Lung (tissue), 17 donors: ENCODE measurements at places on chromosomes 5 and 9. TPM values are rescaled to one million over a fixed set of nuclear protein-coding genes. Genes with fewer than 3 reads are reported as not detected.

ORM2 gene
- 24.9 TPM for total RNA-seq

CTXN3 gene
- total RNA-seq = not detected

ANXA1 gene
- 234 TPM for total RNA-seq

PRDM9 gene
- total RNA-seq = not detected

TRIM52 gene
- 19.3 TPM for total RNA-seq

COL23A1 gene
- total RNA-seq = 4.4 TPM

LECT2 gene
- not detected for total RNA-seq

- DNase-seq = no peak
Measured at GRCh38 chr5:74394916-74395880, 245.3 kb downstream of the ENC1 start.

GRCh38 chr9:123586275-123586674 lies 230.3 kb downstream of the CRB2 start:
- peak; percentile 52 for DNase-seq

- DNase-seq = no peak
Measured at GRCh38 chr9:93045521-93045920, 13.0 kb upstream of the SUSD3 start.

- DNase-seq = no peak
Measured at GRCh38 chr5:151642472-151643140, 44.1 kb downstream of the SPARC start.

DNA sequence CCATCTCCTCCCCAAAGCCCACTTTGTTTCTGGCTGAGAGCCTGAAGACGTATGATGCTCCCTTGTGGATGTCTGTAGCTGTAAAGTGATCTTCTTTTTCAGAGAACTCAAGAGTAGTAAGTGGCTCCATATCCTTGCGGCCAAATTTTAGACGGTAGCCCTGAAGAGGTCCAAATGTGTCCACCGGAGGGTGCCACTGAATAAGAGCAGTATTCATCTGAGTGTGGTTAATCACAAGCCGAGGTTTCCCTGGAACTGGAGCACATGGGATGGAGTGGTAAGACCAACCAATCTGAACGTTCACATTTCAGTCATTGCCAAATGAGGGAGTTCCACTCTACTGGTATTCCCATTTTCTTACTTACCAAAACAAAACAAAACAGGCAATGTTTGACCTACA lies 686.5 kb upstream of the DMAC1 start:
- DNase-seq = peak; percentile 41

GRCh38 chr9:101840694-101841188 lies 102.3 kb upstream of the GRIN3A start:
- no peak for DNase-seq

GRCh38 chr5:62182802-62183201 lies 123.2 kb upstream of the KIF2A start:
- no peak for DNase-seq

- no peak for DNase-seq
Measured at GRCh38 chr9:78004478-78005229, 27.0 kb downstream of the GNAQ start.

- no peak for DNase-seq
Measured at GRCh38 chr5:170397059-170397458, 7.9 kb upstream of the KCNMB1 start.

DNA sequence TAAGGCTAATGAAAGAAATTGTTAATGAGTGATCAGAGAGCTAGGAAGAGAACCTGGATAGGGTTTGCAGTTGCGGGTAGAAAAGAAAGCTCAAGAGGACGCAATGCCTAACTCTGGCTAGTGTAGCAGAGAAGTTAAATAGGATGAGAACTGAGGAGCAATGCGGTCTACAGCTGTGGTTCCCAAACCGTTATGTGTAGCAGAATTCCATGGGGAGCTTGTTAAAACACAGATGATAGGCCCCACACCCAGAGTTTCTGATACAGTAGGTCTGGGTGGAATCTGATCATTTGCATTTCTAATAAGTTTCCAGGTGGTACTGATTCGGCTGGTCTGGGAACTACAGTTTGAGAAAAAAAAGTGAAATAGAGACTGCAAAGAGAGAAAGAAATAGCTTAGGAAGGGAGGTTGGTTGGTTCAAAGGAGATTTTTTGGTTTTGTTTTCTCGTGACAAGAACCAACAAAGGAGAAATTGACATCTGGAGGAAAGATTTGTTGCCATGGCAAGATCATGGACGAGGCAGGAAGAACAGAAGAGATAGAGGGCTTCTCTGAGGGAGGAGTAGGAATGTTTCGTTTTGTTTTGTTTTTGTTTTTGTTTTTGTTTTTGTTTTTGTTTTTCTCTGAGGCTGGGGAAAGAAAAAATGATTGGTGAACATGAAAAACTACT lies 276.1 kb downstream of the ARRDC3 start:
- no peak for DNase-seq

DNA sequence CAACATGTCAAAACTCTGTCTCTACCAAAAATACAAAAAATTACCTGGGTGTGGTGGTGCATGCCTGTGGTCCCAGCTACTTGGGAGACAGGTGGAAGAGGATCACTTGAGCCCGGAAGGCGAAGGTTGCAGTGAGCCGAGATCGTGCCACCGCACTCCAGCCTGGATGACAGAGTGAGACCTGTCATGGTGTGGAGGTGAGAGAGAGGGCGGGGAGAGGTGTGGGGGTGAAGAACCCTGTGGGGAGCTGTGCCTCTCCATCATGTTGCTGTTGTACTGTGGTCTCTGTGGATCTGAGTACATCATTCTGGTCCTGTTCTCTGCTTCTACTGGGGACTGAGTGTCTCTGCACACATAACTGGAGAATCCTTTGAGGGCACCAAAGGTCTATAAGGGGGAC lies 11.3 kb upstream of the SLC34A1 start:
- no peak for DNase-seq

DNA sequence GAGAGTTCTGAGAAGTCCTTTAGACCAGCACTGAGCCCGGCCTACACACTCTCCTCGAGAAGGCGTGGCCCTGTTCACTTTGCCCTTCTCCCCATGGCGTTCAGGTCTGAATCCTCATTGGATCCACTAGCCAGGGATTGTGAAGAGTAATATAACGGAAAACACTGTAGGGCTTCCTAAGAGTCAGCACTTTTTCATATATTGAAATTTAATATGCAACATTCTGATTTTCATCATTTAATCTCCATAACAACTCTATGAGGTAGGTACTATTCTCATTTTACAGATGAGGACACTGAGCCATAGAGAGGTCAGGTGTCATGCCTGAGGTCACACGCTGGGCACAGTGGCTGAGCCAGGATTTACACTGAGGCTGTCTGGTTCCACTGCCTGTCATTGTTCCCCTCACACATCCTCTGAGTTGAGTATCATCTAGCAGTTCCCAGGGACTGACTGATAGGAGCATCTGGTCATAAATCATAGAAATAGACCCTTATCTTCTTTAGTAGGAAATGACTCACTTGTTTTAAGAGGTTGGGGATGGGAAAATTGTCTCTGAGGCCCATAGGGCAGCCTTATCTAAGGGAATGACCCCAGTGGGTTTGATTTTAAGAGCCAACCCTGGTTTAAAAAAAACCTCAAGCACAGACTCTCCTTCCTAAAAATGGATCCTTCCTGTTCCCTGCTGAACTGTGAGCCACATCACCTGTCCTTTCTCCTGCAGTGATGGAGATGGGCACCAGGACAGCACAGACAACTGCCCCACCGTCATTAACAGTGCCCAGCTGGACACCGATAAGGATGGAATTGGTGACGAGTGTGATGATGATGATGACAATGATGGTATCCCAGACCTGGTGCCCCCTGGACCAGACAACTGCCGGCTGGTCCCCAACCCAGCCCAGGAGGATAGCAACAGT lies 41.2 kb downstream of the THBS4 start:
- no peak for DNase-seq

- peak; percentile 55 for DNase-seq
Measured at GRCh38 chr5:64074533-64074932, 91.1 kb upstream of the RNF180 start.

- DNase-seq = no peak
Measured at GRCh38 chr9:35424356-35425352, 65.3 kb upstream of the RUSC2 start.
